Activated T-cell treated with anti-CD3 and anti-CD28 coated beads, Interleukin-2, amount 50 U/mL, for 48 hours (primary cell): ENCODE measurements at places on chromosomes 7 and 10.

GRCh38 chr7:13989126-13989948 lies at the start of gene ETV1:
Gene ETV1, minus strand, starts transcription at chr7:13989666. Its CDS starts 614 bp downstream, at chr7:13989052.
- peak; percentile 18 for DNase-seq

DNA sequence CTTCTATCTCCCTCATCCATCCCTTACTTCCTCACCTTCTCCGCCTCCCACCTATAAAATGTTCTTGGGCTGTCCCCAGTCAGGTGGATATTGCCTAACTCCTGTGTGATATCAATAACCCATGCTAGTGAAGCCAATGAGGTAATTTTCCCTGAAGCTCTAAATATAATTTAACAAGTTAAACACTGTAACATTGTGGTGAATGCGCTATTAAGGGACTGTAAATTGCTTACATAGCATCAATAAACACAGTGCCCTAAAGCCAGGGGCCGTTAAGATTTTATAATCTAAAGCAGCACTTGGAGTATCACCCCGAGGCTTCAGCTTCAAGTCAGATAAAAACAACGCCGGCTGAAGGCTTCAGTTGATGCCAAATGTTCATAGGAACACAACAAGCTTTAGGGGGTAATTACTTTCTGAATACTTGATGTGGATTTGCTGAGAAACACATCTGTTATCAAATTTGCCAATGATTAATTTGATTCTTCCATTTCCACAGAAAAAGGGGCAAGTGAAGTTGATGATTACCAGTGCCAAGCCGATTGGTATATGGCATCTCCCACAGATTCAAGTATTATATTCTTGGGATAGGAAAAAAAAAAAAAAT lies 138.4 kb downstream of the CREB5 start:
- DNase-seq = no peak

DNA sequence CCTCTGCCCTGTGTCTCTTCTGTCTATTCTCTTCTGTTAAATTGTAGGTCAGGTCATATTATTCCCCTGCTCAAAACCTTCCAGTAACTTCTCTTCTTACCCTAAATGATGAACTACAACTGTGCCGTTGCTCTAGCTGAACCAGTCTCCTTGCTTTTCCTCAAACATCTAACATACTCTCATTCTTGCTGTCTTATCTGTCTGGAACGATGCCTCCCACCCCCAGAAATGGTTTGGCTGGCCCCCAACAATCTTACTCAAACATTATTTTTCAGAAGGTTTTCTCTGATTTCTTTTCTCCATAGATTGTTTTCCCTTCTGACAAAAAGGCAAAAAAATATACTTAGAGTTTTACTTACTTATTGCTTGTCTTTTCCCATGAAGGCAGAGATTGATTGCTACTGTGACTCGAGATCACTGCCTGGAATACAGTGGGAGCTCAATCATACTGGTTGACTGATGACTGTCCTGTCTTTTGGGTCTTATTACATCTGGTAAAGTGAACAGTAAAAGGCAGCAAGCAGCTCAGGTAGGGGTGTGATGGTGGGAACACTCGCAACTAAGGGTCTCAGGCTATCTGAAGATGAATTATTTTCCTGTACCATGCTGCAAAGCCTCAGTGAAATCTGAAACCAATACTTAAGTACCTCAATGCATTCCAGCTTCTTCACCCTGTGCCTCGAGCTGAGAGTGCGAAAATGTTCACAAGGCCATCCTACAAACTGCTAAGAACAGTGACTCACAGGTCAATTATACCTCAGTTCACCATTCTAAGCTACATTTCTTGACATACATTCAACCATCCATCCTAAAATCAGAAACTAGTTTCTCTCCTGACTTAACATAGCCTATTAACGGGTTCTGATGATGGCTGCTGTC lies 67.6 kb downstream of the DNMBP start:
- no peak for DNase-seq

- DNase-seq = no peak
These were observed 12.6 kb upstream of the FAM13C start for GRCh38 chr10:59374916-59375315.

- no peak for DNase-seq
These were observed 61.1 kb downstream of the GRID1 start for GRCh38 chr10:86305521-86305920.

DNA sequence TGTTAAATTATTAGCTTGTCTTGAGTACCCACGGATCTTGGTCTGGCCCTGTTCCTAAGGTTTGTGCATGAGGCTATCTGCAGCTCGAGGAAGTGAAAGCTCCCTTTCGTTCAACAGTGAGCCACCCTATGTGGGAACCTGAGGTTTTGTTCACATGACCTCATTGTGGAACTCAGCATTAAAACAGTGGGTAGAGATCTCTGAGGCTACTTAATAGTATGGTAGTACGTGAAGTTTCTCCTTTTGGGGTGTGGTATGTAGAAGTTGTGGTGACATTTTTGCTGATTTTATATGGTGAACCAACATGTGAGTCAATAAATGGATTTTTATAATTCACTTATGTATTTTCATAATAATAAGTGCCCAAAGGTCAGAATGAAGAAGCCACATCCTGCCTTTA lies 252.7 kb upstream of the FERD3L start:
- no peak for DNase-seq

- DNase-seq = peak; percentile 49
These were observed 106.5 kb downstream of the HTR7 start for GRCh38 chr10:90751107-90751997.

GRCh38 chr7:132871419-132871818 lies 210.5 kb downstream of the CHCHD3 start:
- no peak for DNase-seq

- no peak for DNase-seq
These were observed 65.7 kb downstream of the VSTM4 start for GRCh38 chr10:49049660-49050059.

DNA sequence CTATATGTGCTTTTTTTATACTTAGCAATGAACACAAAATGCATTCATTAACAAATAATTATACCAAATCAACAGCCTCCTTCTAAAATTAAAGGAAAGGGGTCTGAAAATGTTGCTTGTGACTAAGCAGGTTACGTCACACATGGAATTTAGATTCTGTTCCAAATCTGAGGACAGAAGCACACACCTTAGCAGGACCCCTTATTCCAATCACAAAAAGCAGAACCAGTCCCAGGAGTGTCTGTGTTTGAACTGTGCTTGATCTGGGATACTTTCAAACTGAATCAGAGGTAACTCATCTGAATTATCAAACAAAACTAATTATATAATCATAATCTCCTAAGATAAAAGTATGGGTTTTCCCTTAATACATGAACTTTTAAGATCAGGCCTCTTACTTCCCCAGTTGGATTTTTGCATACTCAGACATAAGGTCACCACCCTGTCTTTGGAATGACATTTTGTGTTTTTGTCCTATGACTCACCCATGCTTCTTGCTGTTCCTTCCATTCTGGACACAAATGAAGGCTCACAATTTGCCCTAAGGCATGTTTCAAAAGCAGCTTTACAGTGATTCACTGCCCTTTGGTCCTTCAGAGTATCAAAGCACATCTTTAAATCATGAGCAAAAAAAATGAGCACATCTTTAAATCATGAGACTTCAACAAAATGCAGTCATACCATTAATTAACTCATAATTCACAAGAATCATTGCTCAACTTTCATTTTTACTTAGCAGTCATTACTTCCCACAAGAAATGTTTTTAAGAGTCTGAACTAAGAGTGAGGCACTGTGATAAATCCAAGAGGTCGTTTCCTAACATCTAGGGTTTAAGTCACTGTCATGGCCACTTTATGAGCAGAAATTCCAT lies 35.5 kb downstream of the SEMA3C start:
- DNase-seq = no peak

DNA sequence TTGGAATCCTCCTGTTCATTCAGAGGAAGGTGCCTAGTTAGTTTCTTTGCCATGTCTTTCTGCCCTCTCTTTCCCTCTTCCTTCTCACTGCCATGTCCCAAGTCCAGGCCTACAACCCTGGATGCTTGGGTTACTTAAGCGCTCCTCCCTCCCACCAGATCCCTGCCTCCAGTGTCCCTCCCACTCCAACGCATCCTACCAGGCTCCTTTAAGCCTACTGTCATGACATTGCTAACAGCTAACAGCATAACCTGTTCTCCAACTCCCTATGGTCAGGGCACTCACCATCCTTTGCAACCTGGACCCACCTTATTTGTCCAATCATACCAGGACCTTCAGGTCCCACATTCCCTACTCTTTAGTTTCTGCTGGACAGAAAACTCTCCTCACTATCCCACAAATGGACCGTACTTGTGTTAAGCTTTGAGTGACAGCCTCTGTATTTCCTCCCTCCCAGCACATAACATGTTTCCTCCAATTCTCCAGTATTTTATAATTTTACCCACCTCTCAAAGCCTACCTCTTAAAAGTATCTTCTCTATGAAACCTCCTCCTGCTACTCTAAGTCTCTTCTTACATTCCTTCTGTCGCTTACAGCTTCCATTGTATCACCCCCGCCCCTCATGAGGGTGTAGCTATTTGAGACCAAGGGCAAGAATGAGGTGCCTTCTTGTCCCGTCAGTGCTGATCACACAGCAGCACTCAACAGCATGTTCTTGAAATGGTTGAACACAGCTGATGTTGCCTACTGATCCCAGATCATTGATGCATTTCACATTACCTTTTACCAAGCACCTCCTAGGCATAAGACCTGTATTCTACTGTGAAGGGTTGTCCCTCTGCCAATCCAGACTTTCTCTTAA lies 1.7 kb downstream of the BLNK start:
- DNase-seq = no peak

DNA sequence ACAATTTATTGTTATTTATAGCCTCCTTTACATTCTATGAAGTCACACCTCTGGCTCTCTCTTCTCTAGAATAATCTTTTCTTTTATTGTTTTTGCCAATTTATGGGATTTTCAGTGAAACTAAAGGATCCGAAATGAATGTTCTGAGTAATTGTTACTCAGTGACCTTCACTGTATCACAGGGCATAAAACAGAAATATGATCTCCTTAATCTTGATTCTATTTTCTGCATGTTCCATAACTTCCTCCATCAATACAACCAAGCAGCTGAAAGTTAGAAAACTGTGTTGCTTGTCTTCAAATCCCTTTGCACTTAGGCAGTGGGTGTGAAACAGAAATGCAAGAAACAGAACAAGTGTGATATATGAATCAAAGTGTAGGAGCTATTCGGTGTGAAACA lies 57.4 kb upstream of the FERD3L start:
- no peak for DNase-seq

GRCh38 chr7:49800031-49800430 lies 26.6 kb downstream of the VWC2 start:
- no peak for DNase-seq

- no peak for DNase-seq
These were observed 122.7 kb upstream of the TMEM229A start for GRCh38 chr7:124155432-124156022.

DNA sequence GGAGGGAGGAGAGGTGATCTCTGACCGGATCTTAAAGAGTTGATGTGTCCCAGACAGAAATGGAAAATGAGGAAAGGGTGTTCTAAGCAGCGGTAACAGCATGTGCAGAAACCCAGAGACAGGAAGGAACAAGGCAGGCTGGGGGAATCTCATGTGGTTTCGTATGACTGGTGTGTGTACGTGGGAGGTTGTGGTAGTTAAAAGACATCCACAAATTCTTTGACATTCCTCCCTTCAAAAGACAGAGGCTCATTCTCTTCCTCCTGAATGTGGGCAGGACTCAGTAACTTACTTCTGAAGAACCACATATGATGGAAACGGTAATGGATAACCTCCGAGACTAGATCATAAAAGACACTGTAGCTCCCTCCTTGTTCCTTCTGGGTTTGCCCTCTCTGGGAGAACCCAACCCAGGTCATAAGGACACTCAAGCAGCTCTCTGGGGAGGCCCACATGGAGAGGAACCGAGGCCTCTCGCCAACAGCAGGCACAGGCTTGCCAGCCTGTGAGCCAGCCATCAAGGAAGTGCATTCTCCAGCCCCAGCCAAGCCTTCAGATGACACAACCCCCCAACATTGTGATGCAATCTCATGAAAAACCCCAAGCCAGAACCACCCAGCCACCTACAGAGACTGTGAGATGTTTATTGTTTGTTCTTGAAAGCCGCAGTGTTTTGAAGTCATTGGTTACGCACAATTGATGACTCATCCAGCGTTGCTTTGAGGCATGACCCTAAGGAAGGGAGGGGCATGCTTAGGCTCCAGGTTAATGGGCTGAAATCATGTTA lies 116.0 kb downstream of the SLIT1 start:
- DNase-seq = peak; percentile 28

GRCh38 chr7:32583791-32584190 lies 88.5 kb downstream of the AVL9 start:
- DNase-seq = no peak

- DNase-seq = no peak
These were observed 1.2 kb upstream of the LYZL1 start for GRCh38 chr10:29287635-29288034.

DNA sequence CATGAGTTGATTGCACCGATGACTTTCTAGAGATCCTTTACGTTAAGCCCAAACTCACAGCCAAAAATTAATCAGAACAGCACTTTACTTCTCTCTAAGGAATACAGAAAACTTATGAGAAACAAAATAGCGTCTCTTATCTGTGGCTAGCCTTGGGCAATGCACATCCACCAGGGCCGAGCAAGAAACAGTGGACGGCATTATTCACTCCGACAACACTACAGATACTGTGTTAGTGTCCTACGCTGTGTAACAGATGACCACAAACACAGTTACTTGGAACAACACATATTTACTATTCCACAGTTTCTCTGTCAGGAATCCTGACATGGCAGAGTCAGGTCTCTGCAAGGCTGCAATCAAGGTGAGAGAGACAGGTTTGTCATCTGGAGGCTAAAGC lies 598.3 kb upstream of the ADARB2 start:
- no peak for DNase-seq

- no peak for DNase-seq
These were observed 45.5 kb downstream of the MYOF start for GRCh38 chr10:93436591-93437085.

DNA sequence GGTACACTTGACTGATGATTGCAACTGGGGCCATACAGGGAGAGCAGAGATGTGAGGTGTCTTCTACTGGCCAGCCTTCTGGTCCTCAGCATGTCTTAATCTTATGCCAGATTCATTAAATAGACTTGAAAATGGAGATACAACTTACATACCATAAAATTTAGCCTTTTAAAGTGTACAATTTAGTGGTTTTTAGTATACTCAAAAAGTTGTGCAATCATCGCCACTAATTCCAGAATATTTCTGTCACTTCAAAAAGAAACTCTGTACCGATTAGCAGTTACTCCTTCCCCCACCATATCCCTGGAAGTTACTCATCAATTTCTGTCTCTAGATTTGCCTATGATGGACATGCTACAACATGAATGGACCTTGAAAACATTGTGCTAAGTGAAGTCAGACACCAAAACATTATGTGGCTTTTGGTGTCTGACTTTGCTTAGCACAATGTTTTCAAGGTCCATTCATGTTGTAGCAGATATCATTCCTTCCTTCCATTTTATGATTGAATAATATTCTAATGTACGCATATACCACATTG lies 53.0 kb downstream of the SH2D4B start:
- DNase-seq = no peak
